ENCODE measurements at places on chromosomes 13 and 19.

GRCh38 chr13:110018009-110018408 is 231.6 kb upstream of the IRS2 start:
- no peaks in the 10 kb centered on the region for H3K27me3 ChIP-seq
- no peak overlapping the region for H3K4me3 ChIP-seq
- no peaks in the 10 kb centered on the region for H3K4me1 ChIP-seq
- no peaks in the 10 kb centered on the region for H3K36me3 ChIP-seq

GRCh38 chr13:40333226-40333625 is 333.2 kb downstream of the FOXO1 start:
- H3K27me3 ChIP-seq: no peaks in the 10 kb centered on the region
- H3K36me3 ChIP-seq: no peaks in the 10 kb centered on the region
- no peak overlapping the region for H3K4me3 ChIP-seq

DNA sequence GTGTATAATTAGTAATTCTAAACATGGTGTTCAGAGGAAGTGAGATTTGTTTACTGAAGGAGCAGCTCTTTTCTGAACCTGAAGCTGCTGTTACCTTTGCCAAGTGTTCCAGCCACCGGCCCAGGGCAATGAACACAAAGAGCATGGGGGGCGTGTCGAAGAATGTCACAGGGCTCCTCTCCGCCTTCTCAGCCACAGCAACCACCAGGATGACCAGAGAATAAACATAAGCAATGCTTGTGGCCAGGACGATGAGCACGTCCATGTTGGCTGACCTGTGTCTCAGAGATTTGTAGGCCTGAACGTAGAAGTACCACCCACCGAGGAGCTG is 53.1 kb downstream of the ATP7B start:
- no peak for ATAC-seq
- H3K27ac ChIP-seq: no peak overlapping the region
- H3K27me3 ChIP-seq: no peaks in the 10 kb centered on the region
- H3K36me3 ChIP-seq: peaks cover 64% of the 10 kb centered on the region

DNA sequence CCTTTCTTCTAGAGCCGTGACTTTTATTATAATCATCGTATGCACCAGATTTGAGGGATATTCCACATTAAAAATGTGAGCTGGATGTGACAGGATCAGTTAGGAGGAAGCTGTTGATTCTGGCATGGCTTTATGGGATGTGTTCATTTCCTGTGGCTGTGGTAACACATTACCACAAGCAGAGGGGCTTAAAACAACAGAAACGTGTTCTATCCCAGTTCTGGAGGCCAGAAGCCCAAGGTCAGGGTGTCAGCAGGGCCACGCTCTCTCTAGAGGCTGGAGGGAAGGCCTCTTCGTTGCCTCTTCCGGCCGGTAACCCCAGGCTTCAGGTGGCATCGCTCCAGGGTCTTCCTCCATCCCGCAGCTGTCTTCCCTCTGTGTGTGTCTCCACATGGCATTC is 14.5 kb downstream of the MED25 start:
- ATAC-seq: no peak
- H3K36me3 ChIP-seq: peaks cover 100% of the 10 kb centered on the region
- no peak overlapping the region for H3K4me3 ChIP-seq

DNA sequence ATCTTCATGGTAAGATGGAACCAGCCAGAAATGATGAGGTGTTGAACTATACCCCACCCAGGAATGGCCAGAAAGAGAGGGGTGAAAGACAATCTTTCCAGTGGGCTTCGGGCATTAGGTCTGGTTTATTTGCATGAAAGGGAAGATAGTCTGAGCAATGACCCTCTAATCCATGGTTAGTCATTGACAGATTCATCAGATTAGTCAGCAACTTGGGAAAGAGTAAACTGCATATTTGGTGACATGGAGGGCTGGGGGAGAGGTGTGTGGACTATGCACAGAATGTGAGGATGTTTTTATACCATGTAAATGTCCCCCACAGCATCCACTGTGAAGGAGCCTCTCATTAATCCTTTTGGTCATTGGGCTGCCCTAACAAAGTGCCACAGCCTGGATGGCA is 30.1 kb upstream of the USP12 start:
- H3K36me3 ChIP-seq: no peaks in the 10 kb centered on the region
- ATAC-seq: no peak
- H3K27ac ChIP-seq: no peak overlapping the region
- no peaks in the 10 kb centered on the region for H3K27me3 ChIP-seq

DNA sequence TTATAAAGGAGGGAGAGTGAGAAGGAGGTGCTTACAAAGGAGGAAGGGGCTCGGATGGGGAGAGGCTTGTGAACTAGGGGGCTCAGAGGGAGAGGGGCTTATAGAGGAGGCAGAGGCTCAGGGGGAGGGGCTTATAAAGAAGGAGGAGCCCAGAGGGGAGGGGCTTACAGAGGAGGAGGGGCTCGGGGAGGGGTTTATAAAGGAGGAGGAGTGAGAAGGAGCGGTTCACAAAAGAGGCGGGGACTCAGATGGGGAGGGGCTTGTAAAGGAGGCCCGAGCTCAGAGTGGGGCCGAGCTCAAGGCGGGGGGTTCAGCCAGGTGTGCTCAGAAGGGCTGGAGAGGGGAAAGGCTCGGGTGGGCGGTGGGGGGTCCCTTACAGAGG is 500 bp downstream of the SMIM24 start:
- H3K4me1 ChIP-seq: no peaks in the 10 kb centered on the region
- H3K27ac ChIP-seq: no peak overlapping the region
- ATAC-seq: no peak
- H3K4me3 ChIP-seq: no peak overlapping the region
- peaks cover 75% of the 10 kb centered on the region for H3K27me3 ChIP-seq

GRCh38 chr19:11140896-11141295 is 14.7 kb downstream of the SPC24 start:
- H3K4me3 ChIP-seq: no peak overlapping the region
- no peak for ATAC-seq
- H3K4me1 ChIP-seq: peaks cover 45% of the 10 kb centered on the region
- no peaks in the 10 kb centered on the region for H3K36me3 ChIP-seq
- peak overlapping the region; percentile 96 for H3K27ac ChIP-seq

DNA sequence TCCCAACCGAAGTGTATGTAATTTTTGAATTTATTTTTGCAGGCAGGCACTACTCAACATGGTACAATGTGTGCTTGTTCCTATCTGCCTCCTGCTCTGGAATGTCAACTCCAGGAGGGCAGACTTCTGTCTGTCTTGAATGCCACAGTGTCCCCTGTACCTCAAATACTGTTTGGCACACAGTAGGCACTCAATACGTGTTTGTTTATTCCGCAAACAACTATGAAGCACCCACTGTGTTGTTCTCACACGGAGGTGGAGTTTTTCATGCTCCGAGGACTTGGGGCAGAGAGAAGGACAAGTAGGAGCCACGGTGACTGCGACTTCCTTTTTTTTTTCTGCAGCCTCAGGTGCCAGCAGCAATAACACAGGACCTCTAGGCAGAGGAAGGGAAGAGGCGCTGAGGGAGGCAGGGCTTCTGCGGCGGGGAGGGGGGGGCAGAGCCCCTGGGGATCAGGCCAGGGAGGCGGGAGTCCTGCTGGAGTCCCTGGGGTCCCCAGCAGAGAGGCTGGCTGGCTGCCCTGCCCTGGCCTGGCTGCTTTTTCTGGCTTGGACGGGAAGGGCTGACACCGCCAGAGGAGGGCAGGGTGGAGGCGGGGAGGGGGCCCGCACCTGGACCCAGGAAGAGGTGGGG is 29.3 kb upstream of the TNFAIP8L1 start:
- peaks cover 48% of the 10 kb centered on the region for H3K27me3 ChIP-seq
- peaks cover 4% of the 10 kb centered on the region for H3K4me1 ChIP-seq
- H3K4me3 ChIP-seq: no peak overlapping the region

DNA sequence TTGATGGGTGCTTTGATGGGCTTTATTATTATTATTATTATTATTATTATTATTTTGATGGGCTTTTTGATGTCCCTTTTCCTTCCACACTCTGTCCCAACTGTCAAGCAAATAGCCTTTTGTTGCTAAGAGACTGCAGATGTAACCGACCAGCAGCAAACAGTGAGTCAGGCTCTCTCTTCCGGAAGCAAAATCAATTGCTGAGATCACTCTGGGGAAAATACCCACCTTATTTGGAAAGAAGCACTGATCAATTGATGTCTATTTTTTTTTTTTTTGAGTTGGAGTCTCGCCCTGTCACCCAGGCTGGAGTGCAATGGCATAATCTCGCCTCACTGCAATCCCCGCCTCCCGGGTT is 2.9 kb downstream of the LDLR start:
- H3K27ac ChIP-seq: peak overlapping the region; percentile 96
- peak overlapping the region; percentile 70 for H3K4me3 ChIP-seq
- H3K27me3 ChIP-seq: no peaks in the 10 kb centered on the region
- ATAC-seq: no peak
- peaks cover 2% of the 10 kb centered on the region for H3K4me1 ChIP-seq

DNA sequence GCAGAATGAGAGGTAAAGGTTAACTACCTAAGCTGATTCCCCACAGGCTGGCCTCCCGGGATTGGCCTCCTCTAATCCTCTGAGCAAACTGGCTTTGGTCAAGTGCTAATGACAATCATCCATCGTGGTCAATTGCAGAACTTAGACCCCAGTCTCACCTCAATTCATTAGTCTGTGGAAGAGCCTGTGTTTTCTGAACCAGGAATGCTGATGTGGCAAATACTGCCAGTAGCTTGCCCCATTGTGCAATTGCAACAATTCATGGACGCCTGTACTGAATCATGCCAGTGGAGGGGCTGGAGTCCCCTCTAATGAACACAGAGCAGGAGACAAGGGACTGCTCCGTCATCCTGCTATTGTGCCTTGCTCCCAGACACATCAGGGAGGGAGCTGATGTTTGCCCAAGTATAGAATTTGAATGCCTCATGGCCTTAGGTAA is 1256.5 kb downstream of the EFNB2 start:
- no peaks in the 10 kb centered on the region for H3K36me3 ChIP-seq
- H3K27me3 ChIP-seq: no peaks in the 10 kb centered on the region
- no peak for ATAC-seq
- H3K27ac ChIP-seq: no peak overlapping the region

GRCh38 chr13:104057861-104058260 is 991.6 kb upstream of the SLC10A2 start:
- no peaks in the 10 kb centered on the region for H3K27me3 ChIP-seq
- ATAC-seq: no peak
- no peaks in the 10 kb centered on the region for H3K36me3 ChIP-seq
- no peak overlapping the region for H3K27ac ChIP-seq

GRCh38 chr13:29897102-29897501 is 46.7 kb upstream of the UBL3 start:
- ATAC-seq: no peak
- no peaks in the 10 kb centered on the region for H3K36me3 ChIP-seq
- H3K27me3 ChIP-seq: no peaks in the 10 kb centered on the region
